ENCODE measurements at places on chromosomes 5 and 9.
A peak's percentile ranks its signal among the peaks of the same experiment; 100 is the strongest.

DNA sequence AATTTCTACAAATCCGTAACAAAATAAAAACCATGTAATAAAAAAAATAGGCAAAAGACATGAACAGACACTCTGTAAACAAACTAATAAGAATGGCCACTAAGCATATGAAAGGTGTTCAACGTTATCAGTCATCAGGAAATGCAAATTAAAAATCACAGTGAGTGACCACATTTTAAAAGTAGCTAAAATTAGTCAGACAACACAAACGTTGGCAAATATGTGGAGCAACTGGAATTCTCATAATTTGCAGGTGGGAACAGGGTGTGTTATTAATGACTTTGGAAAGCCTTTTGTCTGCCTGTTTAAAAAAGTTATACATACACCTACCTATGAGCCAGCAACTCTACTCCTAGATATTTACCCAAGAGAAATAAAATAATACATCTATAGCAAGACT, 164.4 kb downstream of the RMI1 start:
- no peak for DNase-seq

GRCh38 chr9:18184401-18184800, 289.6 kb upstream of the ADAMTSL1 start:
- no peak for DNase-seq

DNA sequence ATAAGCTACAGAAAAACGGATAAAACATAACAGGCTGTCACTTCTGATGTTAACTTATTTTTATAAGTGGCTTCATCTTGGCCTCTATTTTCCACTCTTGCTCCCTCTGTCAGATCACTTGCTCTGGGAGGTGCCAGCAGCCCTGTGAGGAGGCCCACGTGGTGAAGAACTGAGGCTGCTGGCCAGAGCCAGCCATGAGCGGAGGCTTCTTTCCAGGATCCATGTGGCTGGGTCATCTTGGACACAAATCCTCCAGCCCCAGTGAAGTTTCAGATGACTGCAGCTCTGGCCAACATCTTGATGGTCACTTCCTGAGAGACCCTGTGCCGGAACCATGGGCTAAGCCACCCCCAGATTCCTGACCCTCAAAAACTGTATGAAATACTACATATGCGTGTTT, 7.5 kb upstream of the CMBL start:
- DNase-seq, result peak; percentile 80

- no peak for DNase-seq
Measured at GRCh38 chr5:41112486-41113455, 41.6 kb upstream of the MROH2B start.

GRCh38 chr9:112145886-112146285, 29.2 kb downstream of the SUSD1 start:
- DNase-seq, result no peak

GRCh38 chr9:87167161-87167560, 219.9 kb upstream of the GAS1 start:
- no peak for DNase-seq

GRCh38 chr5:142981886-142982820, 212.0 kb downstream of the ARHGAP26 start:
- DNase-seq, result peak; percentile 80
